ENCODE measurements at places on chromosomes 5 and 9.
A peak's percentile ranks its signal among the peaks of the same experiment; 100 is the strongest.

GRCh38 chr9:16787724-16788123 lies 82.7 kb downstream of the BNC2 start:
- no peak for DNase-seq

- no peak for DNase-seq
Observed at GRCh38 chr5:140324617-140325241, 21.7 kb downstream of the HBEGF start.

DNA sequence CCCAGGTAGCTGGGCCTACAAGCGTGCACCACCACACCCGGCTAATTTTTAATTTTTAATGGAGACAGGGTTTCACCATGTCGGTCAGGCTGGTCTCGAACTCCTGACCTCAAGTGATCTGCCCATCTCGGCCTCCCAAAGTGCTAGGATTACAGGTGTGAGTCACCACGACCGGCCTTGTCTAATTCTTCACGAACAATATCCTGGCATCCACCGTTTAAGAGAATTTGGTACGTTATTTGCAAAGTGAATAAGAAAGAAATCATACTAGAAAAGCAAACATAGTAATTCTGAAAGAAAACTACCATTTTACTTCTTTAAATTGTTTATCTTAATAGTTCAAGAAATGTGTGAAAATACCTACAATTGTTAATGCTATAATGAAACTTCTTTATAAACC lies 42.9 kb upstream of the TRIO start:
- no peak for DNase-seq

DNA sequence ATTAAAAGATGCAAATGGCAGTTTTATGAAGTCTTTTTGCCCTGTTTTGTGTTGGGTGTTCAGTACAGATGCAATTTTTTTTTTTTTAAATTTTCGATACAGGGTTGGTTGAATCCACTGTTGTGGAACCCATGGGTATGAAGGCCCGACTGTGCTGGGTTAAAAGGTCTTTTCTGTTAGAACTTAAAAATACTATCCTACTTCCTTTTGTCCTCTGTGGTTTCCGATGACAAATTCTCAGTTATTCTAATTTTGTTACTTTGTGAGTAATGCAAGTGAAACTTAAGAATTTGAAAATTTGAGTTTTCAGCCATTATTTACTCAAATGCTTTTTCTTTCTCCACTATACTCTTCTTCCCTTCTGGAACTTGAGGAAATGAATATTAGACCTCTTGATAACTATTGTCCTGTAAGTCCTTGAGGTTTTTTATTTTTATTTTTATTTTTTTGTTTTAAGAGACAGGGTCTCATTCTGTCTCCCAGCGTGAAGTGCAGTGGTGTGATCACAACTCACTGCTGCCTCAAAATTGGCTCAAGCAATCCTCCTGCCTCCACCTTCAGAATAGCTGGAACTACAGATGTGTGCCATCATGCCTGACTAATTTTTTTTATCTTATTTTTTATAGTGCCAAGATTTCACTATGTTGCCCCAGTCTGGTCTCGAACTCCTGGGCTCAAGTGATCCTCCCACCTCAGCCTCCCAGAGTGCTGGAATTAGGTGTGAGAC lies 67.5 kb downstream of the ZCCHC7 start:
- DNase-seq, result peak; percentile 34

DNA sequence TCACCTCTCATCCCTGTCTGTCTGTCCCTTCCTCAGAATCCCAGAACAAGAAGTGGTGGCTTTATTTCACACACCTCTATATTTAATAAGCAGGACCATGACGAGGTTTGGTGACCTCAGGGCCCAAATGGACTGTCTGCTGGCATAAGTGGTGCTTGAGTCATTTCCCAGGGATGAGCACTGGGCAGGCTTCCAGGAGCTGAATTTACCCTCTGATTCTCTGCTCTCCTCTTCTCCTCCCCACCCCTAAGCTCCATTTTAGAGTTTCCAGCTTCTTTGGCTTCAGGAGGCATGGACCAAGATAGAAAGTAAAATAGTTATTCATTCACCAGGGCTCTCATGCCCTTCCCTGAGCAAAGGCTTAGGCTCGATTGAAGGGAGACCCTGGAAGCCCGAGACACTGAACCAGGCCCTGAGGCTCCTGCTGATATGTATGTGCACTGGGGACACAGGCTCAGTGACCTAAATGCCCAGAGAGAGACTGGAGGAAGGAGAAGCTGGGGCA lies 69.1 kb downstream of the PPARGC1B start:
- DNase-seq, result no peak

- no peak for DNase-seq
Observed at GRCh38 chr5:90119531-90119971, 290.0 kb downstream of the CETN3 start.

DNA sequence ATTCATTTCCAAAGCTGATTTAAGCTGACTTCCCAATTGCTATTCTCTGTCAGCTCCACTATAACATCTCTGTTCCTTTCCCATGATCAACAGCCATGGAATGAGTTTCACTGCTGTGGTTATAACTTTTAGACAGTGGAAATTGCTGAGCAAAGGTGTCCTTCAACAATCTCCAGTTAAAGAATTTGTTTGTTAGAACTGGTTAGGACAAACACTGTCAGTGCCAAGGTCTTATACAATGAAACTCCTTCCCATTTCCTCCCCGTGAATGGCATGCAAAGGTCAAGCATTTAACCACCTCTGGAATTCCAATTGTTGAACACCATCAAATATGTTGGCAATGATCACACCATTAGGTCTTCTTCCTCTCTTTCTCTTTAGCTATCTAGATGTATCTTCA lies 45.7 kb upstream of the GHR start:
- DNase-seq, result no peak

- no peak for DNase-seq
Observed at GRCh38 chr9:36143245-36143641, 6.7 kb downstream of the GLIPR2 start.

- DNase-seq, result no peak
Observed at GRCh38 chr5:78920604-78921003, 64.5 kb downstream of the ARSB start.

- no peak for DNase-seq
Observed at GRCh38 chr5:93304456-93305250, 276.4 kb downstream of the NR2F1-AS1 start.

DNA sequence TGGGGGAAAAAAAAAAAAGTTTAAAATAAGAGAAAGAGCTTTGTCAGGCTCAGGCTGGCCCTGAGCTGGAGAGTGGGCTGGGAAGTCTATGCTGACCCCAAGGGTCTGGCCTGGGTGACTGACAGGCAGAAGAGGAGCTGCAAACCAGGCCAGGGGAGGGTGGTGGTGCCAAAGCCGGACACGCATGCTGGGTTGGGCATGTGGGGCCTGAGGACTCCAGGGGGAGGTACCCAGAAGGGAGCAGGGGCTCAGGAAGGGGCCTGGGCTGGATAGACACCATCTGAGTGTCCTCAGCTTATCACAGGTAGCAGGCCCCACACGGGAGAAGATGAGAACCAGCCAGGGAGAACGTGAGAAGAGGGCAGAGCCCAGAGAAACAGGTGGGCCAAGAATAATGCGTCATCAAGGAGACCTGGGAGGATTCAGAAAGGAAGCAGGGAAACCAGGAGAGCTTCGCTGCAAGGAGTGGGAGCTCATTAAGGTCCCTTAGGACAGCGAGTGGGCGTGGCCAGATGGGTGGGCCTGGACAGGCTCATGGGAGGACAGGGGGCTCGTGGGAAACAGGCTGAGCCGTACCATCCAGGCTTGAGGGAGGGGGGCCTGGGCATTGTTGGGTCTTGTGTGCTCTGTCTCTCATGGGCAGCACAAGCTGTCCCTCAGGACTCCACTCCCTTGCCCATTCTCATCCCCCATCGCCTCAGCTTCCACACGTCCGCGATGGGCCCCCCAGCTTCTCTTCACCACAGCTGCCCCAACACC lies 16.0 kb downstream of the TMOD1 start:
- DNase-seq, result no peak

GRCh38 chr5:96614110-96614691 lies 48.0 kb upstream of the CAST start:
- peak; percentile 61 for DNase-seq

DNA sequence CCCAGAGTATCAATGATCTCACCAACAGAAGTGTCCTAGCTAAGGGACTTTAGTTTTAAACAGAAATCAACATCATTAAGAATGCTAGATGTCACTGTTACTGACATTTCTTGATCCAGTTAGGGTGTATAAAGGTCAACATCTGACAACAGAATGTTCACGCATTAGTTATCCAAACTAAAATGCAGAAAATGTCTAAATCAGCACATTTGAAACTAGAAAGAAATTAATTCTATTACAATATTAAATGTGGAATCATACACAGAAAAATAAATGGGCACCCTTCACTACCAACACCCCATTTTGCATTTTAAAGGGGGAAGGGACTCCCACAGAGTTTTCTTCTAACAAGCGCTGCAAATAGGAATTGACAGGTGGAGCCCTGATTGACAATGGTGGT lies 24.5 kb downstream of the ELAVL2 start:
- no peak for DNase-seq

DNA sequence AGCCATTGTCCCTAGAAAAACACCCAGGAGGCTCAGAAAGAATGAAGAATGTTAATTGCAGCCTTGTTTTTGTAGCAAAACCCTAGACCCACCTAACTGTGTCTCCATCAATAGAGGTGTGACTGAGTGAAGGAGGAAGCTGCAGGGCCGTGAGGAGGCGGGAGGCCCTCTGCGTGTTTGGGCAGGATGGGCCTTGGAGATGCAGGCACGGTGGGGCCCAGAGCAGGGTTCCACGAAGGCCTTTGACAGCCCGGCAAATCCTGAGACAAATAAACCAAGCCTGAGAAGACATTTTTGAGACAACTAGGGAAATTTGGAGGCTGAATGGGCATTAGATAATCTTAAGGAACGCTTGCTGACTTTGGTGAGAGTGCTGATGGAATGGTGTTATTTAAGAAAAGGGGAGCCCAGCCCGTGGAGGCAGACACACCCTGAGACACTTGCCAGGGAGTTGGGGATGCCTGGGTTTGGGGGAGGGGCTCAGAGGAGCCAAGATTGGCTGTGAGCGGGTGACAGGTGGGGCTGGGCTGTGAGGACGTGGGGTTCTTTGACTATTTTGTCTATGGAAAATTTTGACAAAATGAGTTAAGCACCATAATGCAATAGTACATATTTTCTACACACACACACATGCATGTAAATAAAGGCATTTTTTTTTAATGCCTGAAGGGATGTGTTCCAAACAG lies 48.8 kb downstream of the BARX1 start:
- no peak for DNase-seq

DNA sequence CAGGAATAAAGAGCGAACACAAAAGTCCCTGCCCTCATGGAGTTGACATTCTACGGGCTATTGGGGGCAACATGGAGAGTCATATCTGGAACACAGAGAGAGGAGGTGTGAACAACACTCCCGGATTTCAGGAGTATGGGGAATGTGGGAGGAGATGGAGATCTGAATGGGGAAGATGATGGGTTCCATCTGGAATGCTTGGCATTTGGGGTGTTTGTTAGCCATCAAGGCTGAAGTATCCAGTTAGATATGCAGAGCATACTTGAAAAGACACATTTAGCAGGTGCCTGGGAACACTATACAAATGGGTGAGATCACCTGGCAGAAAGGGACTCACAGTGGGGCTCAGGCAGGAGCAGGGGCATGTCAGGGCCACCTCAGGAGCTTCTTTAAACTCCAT lies 61.1 kb downstream of the EGFLAM start:
- no peak for DNase-seq

DNA sequence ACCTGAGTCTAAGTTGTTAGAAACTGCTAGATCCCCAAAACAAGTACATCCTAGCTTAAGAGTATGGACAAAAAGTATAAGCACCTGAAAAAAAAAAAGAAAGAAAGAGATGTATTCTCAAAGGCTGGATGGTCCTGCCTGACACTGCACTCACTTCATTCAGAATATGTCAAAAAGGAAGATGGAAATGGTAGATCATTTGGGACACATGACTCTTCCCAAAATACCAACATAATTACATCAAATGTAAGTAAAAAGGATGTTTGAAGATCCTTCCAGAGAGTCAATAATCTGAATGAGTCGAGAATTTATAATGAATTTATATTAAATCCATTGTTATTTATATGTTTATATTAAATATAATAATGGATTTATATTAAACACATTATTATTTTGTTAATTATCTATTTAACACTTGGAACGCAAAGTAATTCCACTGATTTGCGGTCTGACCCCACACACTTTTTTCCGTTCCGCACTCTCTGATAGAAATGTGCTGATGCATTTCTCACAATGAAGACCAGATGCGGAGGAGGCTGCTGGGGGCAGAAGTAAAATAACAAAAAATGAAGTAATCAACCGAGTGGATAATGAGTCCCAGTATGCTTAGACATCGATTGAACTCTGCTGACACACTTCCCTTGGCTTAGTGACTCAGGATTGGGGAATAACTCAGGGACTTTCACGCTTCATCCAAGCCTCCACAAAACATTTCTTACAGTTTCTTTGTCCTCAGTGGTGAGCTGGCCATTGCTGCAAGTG lies 201.2 kb downstream of the ADAMTS12 start:
- no peak for DNase-seq

DNA sequence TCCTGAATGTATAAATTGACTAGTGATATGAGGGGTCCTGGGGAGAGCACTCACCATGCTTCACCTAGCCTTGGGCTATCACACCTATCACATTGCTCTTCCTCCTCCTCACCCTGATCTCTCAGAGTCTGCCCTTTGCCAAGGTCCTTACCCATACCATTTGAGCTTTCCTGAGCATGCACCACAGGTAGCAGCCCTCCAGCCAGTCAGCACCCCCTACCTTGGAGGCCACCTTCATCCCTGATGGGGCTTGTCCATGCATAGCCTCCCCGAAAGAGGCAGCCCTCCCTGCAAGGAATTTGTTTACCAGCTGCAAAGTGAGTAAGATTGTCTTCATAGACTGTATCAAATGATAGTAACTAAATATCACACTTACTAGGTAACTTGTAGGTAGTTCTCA lies 83.1 kb downstream of the ALDH7A1 start:
- DNase-seq, result no peak

GRCh38 chr9:133887540-133888047 lies 104.5 kb downstream of the VAV2 start:
- DNase-seq, result no peak

GRCh38 chr5:138334867-138335447 lies 3.1 kb upstream of the FAM53C start:
- DNase-seq, result no peak
